ENCODE measurements at places on chromosomes 5 and 9.
A peak's percentile ranks its signal among the peaks of the same experiment; 100 is the strongest.

- no peak for DNase-seq
Observed at GRCh38 chr5:93221-93980, 1.4 kb downstream of the PLEKHG4B start.

GRCh38 chr9:9820436-9820835 lies 792.4 kb downstream of the PTPRD start:
- DNase-seq = no peak

GRCh38 chr5:78527925-78528324 lies 120.6 kb downstream of the LHFPL2 start:
- DNase-seq = no peak

GRCh38 chr9:109012009-109012875 lies 1.1 kb downstream of the CTNNAL1 start:
- peak; percentile 89 for DNase-seq

DNA sequence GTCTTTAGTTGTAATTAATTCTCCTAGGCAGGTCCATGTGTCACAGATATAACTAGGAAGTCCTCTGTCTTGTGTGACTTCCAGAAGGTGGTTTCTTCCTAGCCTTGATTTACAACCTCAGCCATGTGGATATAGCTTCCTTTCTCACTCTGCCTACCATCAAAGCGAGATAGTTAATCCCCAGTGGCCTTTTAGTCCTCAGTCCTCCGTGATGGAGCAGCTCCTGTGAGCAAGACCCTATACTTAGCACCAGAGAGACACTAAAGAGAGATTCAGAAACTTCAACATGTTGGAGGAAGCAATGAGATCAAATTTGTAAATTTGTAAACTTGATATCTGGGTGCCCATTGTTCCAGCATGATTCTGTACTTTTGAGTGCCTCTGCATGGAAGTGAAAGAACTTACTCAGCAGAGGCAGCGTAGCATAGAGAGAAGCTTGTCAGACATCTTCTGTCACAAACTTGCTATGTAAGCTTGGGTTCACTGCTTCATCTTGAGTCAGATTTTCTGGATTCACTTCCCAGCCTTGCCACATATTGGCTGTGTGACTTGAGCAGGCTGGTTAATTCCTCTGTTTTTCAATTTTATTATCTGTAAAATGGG lies 170.2 kb upstream of the NR3C1 start:
- no peak for DNase-seq

- DNase-seq = no peak
Observed at GRCh38 chr5:109164001-109164400, 245.8 kb downstream of the PJA2 start.

DNA sequence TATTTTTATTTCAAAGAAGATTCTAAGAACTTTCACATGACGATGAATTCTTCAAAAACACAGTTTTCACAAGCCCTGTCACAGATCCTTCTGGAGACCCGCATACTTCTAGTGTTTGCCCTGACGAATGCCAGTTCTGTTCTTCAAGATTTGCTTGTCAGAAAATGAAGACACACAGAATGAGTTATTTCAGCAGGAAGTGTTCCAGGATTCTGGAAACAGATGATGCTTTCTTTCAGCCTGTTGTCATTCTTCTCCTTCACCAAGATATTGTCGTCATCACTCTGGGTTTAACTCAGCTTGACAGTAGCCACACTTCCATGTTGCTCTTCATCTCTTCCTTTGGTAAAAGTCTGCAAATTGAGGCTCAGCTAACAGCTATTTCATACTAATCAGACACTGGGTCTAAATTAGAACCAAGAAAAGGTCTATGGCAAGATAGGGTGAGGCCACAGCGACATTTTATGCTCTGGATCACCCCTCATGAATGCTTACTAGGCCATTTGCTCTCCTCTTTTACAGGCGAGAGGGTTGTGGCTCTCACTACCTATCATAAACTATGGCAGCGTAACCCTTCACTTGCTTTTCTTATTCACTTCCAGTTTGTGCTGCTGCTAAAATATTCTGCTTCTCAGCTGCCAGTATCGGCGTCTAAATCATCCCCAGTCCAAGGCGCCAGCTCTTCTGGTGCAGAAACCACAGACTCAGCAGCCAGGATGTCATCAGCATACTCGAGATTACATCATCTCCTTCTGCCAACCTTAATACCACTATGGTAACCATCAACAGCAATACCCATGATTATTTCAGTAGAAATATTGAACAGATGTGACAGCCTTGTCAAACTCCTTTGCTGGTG lies 159.6 kb upstream of the TBCA start:
- no peak for DNase-seq

GRCh38 chr9:125447202-125447802 lies 185.7 kb downstream of the GAPVD1 start:
- no peak for DNase-seq

GRCh38 chr9:31821583-31821982 lies 562.9 kb upstream of the ACO1 start:
- no peak for DNase-seq

DNA sequence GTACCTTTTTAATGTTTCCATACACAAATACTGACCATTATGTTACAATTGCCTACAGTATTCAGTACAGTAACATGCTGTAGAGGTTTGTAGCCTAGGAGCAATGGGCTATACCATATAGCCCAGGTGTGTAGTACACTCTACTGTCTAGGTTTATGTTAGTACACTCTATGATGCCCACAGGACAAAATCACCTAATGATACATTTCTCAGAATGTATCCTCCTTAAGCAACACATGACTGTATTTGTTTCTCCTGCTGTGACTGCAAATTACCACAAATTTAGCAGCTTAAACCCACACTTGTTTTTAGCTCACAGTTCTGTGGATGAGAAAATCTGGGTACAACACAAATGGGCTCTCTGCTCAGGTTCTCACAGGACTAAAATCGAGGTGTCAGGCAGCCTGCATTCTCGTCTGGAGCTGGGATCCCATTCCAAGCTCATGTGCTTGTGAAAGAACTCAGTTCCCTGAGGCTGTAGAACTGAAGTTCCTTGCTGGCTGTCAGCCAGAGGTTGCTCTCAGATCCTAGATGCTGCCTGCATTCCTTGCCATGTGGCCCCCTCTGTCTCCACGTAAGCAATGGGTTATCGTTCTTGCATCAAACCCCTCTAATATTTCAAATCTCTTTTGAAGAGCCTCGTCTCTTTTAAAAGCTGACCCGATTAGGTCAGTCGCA lies 38.6 kb upstream of the PIK3R1 start:
- DNase-seq = no peak

DNA sequence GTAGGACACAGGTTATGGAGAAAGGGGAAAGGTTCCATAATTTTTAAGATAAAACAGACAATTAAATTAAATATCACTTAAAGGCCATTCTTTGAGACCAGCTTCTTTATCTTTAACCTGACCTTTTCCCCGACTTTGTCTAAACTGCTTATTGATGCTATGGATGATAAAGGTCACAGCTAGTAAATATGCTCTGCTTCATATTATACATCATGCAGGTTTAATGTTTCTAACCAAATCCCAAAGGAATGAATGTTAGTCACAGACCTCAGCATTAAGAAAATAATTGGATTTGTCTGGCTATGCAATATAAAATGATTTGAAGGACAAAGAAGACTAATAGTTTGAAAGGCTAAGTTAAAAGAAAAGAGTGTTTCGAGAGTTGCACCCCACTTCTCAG lies 147.6 kb downstream of the ST8SIA4 start:
- DNase-seq = peak; percentile 2

GRCh38 chr5:45038366-45038987 lies 229.7 kb downstream of the MRPS30 start:
- DNase-seq = peak; percentile 30

All from cardiac fibroblast (primary cell).